ENCODE measurements at places on chromosomes 3 and 15.
A peak's percentile ranks its signal among the peaks of the same experiment; 100 is the strongest.

GRCh38 chr15:66877477-66878271, 175.6 kb downstream of the SMAD6 start:
- DNase-seq, result peak; percentile 39

DNA sequence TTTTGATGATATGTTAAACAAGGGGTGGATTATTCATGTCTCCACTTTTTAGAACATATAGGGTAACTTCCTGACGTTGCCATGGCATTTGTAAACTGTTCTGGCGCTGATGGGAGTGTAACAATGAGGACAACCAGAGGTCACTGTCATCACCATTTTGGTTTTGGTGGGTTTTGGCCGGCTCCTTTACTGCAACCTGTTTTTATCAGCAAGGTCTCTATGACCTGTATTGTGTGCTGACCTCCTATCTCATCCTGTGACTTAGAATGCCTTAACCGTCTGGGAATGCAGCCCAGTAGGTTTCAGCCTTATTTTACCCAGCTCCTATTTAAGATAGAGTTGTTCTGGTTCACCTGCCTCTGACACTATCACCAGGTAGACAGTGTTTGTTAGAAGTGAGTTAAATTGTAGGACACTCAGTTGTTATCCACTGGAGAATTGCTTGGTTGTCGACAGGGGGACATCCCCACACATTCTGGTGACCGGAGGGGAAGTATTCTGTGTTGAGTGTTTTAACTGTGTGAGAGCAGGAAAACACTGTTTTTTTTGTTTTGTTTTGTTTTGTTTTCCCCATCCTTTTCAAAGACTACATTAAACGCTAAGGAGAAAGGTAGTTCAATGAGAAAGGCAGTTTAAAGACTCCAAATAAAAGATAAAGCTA, 36.9 kb upstream of the SKIL start:
- DNase-seq, result no peak

DNA sequence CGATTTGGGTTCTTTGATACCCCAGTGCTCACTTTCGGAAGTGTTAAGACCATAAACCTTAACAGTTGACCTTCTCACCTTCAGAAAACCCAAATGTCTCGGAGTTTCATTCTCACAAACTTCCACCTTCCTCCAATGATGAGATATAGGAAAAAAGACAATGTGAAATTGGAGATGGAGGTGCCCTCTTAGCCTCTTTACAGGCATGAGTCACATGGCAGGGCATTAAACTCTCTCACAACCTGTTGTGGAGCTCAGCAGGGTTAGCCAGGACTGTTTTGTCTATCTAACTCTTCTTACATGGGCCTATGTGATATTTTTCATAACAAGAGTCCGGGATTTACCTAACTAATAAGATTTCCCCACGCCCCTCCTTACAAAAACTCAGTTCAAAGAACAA, 10.7 kb downstream of the AGTR1 start:
- no peak for DNase-seq

GRCh38 chr15:80982205-80982604, 7.4 kb downstream of the MESD start:
- DNase-seq, result no peak

- DNase-seq, result peak; percentile 80
These were observed 4.5 kb upstream of the GATA2 start for GRCh38 chr3:128497305-128498126.

GRCh38 chr15:23595368-23595767, 29.9 kb downstream of the MKRN3 start:
- no peak for DNase-seq

DNA sequence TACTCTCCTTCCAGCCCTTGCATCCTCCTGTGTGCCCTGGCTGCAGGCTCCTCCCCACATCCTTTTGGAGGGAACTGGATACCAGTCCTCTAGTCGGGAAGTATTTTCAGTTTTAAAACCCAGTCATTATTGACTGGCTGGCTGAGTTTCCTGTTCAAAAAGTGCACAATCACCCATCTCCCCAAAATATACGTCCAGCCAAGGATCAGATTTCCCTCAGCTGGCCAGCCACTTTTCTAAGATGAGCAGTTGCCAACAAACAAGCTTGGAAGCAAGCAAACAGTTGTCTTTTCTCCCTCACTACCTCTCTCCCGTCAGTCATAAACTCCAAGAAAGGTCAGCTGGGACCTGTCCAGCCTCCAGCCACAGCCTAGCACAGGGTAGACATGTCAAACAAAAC, 147.7 kb upstream of the GALNT15 start:
- no peak for DNase-seq

- no peak for DNase-seq
These were observed 100.2 kb downstream of the TMCC1 start for GRCh38 chr3:129793319-129793718.

GRCh38 chr3:25493786-25494185, 65.7 kb downstream of the RARB start:
- no peak for DNase-seq

- no peak for DNase-seq
These were observed 50.6 kb downstream of the ARHGEF3 start for GRCh38 chr3:56751056-56751707.

GRCh38 chr3:15271785-15272381, 60.5 kb downstream of the SH3BP5 start:
- no peak for DNase-seq

DNA sequence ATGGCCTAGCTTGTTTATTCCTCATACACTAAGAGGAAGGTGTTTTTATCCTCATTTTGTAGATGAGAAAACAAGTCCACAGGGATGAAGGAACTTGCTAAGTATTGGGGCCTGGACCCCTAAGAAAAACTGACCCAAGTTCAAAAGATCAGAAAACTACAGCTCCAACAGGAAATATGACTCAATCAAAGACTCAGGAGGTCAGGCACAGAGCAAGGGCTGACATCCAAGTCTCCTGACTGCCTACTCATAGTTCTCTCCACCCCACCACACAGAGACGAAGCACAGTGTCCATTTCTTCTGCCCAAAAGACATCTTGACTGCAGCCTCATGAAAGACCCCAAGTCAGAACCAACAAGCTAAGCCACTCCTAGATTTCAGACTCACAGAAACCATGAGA, 26.9 kb upstream of the TPM1 start:
- DNase-seq, result no peak

- DNase-seq, result no peak
These were observed 4.3 kb downstream of the CHRNA3 start for GRCh38 chr15:78616506-78616905.

DNA sequence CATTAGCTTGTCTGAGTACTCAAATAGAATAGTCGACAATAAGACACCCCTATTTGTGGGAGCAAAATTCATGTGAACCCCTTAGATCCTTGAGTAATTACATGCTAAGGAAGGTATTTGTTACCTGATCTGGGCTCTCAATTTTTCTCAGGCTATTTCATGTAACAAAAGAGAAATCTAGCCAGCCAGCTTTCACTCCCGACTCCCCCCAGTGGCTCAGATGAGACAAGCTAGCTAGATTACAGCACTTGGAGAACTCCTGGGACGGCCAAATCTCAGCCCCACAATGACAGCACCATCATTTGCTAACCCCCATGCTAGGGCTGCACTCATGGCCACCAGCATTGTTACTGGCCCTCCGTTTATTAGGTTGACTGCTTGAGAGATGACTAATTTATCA, 41.3 kb downstream of the GLDN start:
- peak; percentile 53 for DNase-seq

GRCh38 chr3:84440291-84440690, 518.5 kb upstream of the CADM2 start:
- no peak for DNase-seq

- no peak for DNase-seq
These were observed 48.9 kb upstream of the NAALADL2 start for GRCh38 chr3:174810254-174810653.

- DNase-seq, result no peak
These were observed 26.9 kb downstream of the GASK1A start for GRCh38 chr3:43005981-43006380.

DNA sequence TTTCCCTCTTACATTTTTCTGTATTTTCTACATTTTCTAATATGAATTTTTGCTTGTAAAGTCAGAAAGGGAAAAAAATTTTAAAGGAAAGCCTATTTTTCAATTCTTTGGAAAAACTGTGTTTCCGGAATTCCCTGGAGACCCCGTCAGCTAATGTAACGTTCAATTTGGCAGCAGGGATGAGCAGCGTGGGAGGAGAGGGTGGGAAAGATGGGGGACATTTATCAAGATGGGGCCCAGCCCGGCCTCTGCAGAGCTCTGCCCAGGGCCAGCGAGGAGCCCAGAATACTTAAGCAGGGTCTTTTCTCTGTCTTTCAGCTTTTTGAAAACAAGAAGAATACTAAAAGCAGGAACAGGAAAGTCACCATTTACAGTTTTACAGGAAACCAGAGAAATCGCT, 129.0 kb downstream of the LRRK1 start:
- peak; percentile 32 for DNase-seq

- DNase-seq, result no peak
These were observed 215.2 kb upstream of the MME start for GRCh38 chr3:154864947-154865346.

- DNase-seq, result no peak
These were observed 9.6 kb downstream of the DNAH1 start for GRCh38 chr3:52325686-52326085.

- DNase-seq, result no peak
These were observed 106.6 kb downstream of the KCNH8 start for GRCh38 chr3:19254784-19255338.

GRCh38 chr3:4633078-4634004, 140.2 kb downstream of the ITPR1 start:
- DNase-seq, result no peak

DNA sequence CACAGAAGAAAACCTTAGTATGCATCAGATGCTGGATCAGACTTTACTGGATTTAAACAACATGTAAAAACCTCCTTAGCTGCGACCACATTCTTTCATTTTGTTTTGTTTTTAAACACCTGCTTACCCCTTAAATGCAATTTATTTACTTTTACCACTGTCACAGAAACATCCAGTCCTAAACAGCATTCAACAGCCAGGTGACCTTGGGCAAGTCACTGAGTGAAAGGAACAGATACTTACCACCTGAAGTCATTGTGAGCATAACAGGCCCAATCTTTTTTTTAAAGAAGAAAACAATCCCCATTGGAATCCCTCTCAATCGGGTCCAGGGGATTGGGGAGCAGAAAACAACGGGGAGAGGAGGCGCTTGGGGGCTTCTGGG, 390 bp downstream of the STARD5 start:
- DNase-seq, result no peak

DNA sequence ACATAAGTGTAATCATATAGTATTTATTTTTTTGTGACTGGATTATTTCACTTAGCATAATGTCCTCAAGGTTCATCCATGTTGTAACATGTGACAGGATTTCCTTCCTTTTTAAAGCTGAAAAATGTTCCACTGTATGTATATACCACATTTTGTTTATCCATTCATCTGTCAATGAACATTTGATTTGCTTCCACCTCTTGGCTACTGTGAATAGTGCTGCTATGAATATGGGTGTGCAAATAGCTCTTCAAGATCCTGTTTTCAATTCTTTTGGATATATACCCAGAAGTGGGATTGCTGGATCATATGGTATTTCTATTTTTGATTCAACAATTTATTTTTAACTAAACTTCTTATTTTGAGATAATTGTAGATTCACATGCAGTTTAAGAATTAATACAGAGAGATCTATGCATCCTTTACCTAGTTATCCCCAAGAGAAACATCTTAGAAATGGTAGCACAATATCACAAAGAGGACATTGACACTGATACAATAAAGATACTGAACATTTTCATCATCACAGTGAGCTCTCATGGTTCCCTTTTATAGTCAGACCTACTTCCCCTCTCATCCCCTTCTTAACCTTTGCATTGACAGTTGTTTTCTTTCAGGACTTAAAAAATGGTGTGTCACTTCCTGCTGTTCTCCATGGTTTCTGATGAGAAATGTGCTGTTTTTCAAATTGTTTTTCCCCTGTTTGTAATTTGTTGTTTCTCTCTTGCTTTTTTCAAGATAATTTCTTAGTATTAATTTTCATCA, 90.1 kb downstream of the SATB1 start:
- DNase-seq, result no peak

DNA sequence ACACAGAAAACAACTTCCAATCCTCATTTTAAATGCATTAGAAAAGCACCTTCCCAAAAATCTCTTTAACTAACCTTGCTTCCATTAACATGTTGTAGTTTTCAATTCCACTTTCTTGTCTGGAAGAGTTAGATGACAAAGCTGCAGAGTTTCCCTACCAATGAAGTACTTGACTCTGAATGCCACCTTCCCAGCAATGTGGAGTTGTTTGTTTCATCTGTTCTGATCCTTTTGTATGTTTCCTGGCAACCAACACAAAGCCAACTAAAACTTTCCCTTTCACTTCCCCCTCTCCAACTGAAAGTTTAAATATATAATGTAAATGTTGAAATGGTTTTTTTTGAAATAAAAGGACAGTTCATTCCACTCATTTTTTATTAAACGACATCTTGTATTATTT, at the start of gene WDR49:
TSS of gene WDR49 (minus strand) at position 183 of the 400 bp plus-strand sequence. CDS start 517 bp downstream, outside the sequence.
- DNase-seq, result no peak

DNA sequence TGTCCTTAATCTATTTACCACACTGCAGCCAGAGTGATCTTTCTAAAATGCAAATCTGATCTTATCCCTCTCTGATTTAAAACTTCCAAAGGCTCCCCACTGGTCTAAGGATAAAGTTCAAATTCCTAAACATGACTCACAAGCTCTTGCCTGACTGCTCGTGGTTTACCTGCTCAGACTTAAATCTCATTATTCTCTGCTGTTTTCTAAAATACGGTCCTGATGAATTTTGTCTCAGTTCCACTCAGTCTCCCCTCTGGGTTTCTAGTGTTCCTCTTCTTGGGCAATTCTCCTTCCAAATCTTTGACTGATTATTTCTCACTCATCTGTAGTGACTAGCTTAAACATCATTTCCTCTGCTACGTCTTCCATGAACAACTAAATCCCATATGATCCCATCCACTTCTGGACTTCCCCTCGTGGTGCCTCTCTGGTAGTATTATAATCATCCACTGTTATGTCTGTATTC, 108.3 kb downstream of the P3H2 start:
- DNase-seq, result no peak

GRCh38 chr3:151227266-151227806, 24.3 kb upstream of the GPR171 start:
- DNase-seq, result no peak

DNA sequence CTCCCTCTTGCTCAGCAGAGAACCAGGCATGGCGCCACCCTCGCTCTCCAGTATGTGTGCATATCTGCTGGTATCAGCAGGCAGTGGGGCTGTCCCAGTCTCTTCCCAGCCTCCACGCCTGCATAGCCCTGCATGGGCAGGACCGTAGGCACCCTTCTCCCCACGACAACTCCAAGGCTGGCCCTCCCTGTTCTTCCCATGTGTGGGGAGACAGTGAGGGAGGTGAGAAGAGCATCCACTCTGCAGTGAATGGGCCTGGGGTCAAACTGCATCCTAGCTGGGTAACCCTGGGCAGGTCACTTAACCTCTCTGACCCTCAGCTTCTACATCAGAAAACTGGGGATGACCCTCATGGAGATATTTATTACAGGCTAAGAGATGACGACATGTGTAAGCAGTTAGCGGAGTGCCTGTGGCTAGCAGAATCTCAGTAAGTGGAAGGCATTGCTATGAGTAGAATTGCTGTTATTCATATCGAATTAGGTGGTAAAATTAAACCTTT, 13.3 kb upstream of the SSUH2 start:
- no peak for DNase-seq

Data from ureter (tissue), 1 donor.